Glutamatergic neuron (in vitro differentiated cells): ENCODE measurements at places on chromosomes 11 and 22. TPM values are rescaled to one million over a fixed set of nuclear protein-coding genes. Genes with fewer than 3 reads are reported as not detected.

GRCh38 chr11:111935317-111936039 is 1.7 kb upstream of the DIXDC1 start:
- no peaks in the 10 kb centered on the region for H3K36me3 ChIP-seq
- peaks cover 6% of the 10 kb centered on the region for H3K27me3 ChIP-seq
- no peak for DNase-seq
- no peak overlapping the region for H3K4me3 ChIP-seq

DNA sequence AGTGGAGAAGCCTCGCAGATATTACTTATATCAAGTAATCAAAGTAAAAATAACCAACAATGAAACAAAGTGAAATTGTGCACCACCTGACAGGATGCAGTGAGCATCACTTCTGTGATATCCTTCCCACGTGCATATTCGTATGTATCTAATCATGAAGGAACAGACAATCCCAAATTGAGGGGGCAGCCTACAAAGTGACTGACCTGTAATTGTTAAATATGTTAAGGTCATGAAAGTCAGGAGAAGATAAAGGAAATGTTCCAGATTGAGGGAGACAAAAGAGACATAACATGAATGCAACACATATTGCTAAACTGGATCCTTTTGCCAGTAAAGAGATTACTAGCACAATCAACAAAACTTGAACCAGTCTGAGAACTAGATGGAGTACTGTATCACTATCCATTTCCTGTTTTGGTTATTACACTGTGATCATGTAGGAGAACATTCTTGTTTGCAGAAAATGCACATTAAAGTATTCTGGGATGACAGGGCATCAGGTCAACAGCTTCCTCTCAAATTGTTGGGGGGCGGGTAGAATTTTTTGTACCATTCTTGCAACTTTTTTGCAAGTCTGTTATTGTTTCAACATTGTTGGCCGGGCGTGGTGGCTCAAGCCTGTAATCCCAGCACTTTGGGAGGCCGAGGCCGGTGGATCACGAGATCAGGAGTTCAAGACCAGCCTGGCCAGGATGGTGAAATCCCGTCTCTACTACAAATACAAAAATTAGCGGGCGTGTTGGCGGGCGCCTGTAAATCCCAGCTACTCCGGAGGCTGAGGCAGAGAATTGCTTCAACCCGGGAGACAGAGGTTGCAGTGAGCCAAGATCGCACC is 2.0 kb downstream of the SBF2 start:
- no peak overlapping the region for H3K27ac ChIP-seq
- H3K4me3 ChIP-seq, result no peak overlapping the region
- H3K4me1 ChIP-seq, result no peaks in the 10 kb centered on the region
- no peaks in the 10 kb centered on the region for H3K36me3 ChIP-seq

DNA sequence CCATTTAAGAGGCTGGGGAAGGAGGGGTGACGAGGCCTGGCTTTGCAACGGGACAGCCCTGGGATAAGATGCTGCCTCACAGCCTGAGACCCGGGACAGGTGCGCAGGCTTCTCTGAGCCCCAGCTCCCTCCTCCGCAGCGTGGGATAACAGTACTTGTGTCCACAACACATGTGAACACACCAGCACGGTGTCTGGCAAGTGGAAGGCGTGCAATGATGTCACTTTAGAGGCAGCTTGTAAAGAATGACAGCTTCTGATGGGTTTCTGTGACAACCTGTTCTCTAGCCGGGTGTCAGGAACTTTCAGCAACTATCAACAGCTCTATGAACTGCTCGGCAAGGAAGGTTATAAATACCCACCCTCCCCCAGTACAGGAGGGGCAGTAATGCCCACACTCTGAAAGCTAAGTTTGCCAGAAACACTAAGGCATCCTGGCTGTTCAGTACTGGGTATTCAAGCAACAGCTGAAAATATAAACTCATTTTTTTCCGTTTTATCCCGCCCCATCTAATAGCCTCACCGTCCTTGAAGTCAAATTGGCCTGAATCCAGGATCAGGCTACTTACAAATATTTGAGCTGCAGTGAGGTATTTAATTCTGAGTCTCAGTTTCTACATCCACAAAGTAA is 59.7 kb downstream of the MYH9 start:
- no peaks in the 10 kb centered on the region for H3K36me3 ChIP-seq
- DNase-seq, result no peak
- peaks cover 33% of the 10 kb centered on the region for H3K4me1 ChIP-seq
- peaks cover 11% of the 10 kb centered on the region for H3K27me3 ChIP-seq
- peak overlapping the region; percentile 21 for H3K4me3 ChIP-seq

DNA sequence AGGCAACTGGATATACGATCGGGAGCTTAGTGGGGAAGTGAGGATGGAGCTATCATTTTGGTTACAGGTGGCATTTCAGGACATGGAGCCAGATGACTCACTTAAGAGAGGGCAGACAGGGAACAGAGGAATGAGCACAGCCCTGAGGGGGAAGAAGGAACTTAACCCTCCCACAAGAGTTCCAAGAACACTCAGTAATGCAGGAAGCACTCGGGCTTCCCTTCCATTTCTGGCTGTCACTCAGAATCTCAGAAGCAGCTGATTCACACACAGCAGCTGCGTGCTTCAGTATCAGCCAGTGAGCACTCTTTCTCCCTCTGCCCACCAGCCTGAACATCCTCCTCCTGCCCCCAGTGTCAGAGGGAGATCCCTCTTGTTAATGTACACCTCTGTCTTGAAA is 34.8 kb downstream of the EFCAB6 start:
- H3K27me3 ChIP-seq, result peaks cover 4% of the 10 kb centered on the region
- no peak overlapping the region for H3K27ac ChIP-seq
- DNase-seq, result peak; percentile 24
- peaks cover 5% of the 10 kb centered on the region for H3K4me1 ChIP-seq
- no peaks in the 10 kb centered on the region for H3K36me3 ChIP-seq

OR1S2 gene
- total RNA-seq, result not detected

TEX54 gene
- total RNA-seq, result 1.0 TPM
